ENCODE measurements at places on chromosomes 1 and 21.

DNA sequence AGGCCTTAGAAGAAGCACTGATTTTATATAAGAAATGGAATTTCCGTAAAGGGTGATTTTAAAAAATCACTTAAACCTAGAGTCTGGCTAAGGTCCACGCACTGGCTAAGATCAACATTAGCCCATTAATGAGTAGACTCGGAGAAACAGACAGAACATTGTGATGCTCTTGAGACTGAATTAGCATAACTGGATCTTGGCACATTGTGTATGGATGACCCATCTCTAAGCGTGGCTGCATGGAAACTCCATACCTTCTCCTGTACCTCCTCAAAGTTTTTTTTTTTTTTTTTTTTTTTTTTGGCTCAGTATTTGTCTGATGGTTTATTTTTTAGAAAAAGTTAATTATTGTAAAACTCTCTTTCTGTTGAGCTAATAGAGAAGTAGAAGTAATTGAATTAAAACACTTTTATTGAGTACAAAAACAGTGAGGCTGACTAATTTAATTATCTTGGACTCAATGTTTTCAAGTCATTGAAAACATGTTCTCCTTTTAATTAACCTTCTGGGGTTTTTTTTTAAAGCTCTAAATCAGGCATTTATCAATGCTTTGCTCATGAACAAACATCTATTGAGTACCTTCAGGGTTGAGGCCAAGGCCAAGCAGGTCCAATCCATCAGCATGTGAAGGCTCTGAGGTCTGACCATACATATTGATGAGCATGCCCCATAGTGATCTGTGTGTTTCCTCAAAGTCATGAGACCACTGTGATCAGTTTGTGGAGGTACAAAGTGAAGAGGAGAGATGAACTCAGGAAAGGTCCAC is 74.0 kb downstream of the TLR5 start:
- no peak for DNase-seq

DNA sequence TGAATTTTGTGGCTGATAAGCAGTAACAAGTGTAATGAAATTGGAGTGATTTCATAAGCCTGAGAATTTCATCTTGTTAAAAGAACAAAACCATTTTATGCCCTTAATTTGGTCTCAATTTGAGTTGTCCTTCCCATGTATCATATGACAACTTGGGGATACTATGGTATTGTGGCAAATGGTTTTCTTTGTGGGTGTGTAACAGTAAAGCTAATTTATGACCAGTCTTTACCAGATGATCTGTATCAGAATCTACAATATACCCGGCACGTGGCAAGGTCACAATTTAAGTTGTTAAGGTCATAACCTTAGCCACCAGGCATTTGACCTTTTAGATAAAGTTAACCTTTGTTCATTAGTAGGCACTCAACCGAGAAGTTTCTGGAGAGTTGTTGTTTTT is 9.1 kb downstream of the NFIA start:
- DNase-seq, result no peak

GRCh38 chr1:203082571-203083462 is 3.0 kb downstream of the MYOG start:
- DNase-seq, result no peak

GRCh38 chr1:243354511-243355153 is 98.8 kb downstream of the SDCCAG8 start:
- DNase-seq, result no peak

DNA sequence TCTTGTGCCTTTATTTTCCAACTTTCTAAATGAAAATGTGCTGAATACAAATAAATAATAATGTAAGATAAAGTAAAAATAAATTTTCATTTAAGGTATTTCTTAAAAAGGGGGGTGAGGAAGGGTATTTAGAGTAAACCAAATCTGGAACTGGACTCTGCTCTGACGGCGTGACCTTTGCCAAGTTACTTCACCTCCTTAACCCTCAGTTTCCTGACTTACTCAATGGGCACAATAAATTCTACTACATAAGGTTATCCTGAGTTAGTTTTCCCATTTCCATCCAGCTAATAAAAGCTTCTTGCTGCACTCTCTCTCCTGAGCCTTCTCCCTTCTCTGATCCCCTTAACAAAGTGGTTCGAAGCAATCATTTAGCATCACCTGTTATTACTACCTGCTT is 93.9 kb downstream of the NID1 start:
- DNase-seq, result no peak

DNA sequence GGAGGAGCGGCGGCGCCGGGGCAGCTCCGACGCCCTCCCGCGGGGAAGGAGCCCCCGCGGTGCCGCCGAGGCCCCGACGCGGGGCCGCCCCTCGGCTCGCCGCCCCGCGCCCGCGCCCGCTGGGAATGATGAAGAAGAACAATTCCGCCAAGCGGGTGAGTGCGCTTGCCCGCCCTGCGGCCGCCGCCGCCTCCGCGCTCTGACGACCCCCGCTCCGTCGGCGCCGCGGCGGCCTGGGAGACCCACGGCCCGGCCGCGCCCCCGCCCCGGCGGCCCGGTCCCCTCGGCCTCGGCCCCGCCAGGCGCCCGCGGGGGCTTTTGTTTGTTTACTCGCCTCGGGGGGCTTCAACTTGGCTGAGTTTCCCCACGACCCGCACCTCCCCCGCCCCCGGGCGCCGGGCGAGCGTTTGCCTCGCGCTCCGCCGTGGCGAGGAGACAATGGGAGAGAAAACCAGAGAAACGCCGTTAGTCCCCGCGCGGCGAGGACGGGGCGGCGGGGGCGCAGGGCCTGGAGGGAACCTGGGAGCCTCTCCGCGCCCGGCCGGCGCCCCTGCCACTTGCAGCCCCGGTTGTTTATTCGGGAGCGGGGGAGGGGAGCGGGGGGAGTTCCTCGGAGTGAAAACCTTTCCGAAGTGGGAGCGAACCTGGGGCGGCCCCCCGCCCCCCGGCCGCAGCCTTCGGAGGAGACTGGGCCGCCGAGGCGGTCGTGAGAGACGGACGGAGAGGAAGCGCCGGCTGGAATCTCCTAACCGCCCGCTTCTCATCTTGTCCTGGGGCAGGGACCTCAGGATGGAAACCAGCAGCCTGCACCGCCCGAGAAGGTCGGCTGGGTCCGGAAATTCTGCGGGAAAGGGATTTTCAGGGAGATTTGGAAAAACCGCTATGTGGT is 661 bp downstream of the PLEKHO1 start:
- no peak for DNase-seq

DNA sequence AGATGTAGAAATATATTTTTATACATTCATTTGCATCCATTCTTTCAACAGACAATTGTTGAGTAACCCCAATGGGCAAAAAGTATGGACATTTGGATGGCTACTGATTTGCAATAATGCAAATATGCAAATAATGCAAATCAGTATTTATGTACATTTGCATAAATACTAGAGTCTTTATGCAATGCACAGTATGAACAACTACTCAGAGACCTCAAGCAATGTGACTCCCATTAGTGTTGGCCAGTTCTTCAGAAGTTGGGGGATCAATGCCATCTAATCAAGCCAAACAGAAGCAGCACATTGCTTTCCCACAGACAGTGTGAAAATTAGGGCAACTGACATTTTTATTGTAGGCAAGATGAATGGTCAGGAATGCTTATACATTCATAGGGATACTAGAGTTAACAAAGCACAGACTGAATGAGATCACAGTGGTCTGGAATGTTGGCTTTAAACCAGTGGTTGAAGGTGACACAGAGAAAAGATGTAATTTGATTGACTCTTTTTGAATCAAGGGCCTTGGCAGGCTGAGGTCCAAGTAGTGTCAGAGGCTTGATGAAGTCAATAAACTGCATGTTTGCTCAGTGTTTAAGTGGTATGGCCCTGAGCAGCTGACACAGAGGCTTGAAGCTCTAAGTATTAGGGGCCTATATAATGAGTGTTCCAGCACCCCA is 256.6 kb downstream of the CTH start:
- no peak for DNase-seq

GRCh38 chr1:218430346-218430745 is 85.2 kb downstream of the TGFB2 start:
- DNase-seq, result no peak

DNA sequence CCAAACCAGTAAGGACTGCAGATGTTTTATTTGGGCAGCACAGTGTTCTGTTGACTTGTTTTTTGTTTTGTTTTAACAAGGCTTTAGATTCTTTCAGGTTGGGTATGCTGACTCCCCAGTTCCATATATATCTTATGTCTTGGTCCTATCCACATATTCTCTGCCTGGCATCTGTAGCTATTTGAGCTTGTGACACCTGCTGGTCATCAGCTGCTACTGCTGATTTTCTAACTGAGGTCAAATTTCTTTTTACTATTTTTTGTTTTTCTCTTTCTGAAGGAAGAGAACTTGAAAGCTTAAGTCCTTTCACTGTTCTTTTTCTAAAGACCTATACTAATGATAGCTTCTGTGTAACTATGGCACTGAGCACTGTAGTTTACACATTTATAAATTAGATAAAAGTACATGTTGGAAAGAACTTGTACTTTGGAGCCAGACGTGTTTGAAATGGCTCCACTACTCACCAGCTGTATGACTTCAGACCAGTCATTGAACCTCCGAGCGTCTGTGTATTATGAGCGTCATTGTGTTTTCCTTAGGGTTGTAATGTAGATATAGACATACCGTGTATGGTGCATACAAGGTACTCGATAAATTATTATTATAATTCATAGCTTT is 109.4 kb downstream of the NRDC start:
- no peak for DNase-seq

GRCh38 chr1:222817529-222817928 is 2.7 kb downstream of the DISP1 start:
- DNase-seq, result no peak

DNA sequence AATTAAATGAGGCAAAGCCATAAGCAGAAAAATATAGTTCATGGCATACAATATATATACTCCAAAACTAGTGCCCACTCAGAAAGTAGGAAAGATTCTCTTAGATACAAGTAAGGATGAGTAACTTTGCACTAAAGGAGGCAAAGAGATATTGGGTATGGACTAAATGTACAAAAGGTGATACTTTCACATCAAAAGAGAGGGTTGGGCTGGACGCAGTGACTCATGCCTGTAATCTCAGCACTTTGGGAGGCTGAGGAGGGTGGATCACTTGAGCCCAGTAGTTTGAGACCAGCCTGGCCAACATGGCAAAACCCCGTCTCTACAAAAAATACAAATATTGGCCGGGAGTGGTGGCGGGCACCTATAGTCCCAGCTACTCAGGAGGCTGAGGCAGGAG is 6.7 kb downstream of the KYAT3 start:
- no peak for DNase-seq

GRCh38 chr21:35606578-35606977 is 453.7 kb downstream of the SETD4 start:
- DNase-seq, result no peak

- no peak for DNase-seq
Measured at GRCh38 chr1:46654012-46654411, 14.2 kb downstream of the ATPAF1 start.

DNA sequence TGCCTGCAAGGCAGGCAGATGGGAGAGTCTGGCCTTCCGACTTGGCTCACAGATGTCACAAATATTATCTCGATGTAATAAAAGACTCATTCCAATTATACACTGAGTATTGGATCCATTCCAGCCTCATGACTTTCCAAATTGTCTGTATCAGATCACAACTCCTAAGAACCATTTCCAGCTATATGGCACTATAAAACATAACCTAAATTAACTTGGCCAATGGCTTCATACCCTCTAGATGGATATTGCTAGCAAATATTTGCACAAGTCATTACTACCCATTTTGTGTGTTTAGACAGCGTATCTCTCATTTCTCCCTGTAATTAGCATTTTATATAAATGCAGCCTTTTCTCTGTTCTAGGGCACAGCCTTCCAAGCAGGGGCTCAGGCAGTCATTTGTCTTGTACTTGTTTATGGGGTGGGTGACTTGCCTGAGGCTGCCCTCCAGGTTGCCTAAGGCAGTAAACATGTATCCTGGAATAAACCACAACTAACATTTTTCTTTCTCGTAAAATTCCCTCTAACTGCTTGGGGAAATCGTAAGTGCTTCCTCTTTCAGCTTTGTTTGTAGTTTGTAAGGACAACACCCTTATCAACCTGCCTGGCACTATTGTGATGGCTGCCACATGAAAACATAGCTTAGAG is 70.6 kb upstream of the KCNJ6 start:
- no peak for DNase-seq

GRCh38 chr1:153734396-153735089 is 6.7 kb downstream of the INTS3 start:
- DNase-seq, result no peak

DNA sequence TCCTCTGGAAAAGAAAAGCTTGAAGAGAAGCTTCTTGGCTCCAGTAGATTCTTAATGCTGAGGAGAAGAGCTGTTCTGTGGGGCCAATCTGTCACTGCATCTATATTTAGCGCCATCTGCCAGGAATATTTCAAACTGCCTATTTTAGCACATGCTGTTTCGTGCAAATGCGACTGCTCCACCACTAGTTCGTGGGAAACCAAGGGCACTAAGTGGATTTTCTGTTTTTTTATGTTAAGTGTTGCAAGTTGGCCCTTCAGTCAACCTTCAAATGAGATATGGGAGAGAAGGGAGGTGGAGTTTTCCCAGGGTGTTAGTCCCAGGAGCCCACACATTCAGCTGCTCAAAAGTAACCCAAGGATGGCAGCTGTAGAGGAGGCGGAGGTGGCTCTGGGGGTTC is 91.9 kb downstream of the TSEN15 start:
- DNase-seq, result no peak

- no peak for DNase-seq
Measured at GRCh38 chr1:52334906-52335528, 31.0 kb downstream of the CC2D1B start.

- DNase-seq, result no peak
Measured at GRCh38 chr1:41537788-41538351, 53.4 kb upstream of the EDN2 start.

- DNase-seq, result no peak
Measured at GRCh38 chr1:201153474-201154388, 543 bp downstream of the TMEM9 start.

GRCh38 chr1:41714638-41715389 is 203.9 kb downstream of the HIVEP3 start:
- DNase-seq, result no peak

DNA sequence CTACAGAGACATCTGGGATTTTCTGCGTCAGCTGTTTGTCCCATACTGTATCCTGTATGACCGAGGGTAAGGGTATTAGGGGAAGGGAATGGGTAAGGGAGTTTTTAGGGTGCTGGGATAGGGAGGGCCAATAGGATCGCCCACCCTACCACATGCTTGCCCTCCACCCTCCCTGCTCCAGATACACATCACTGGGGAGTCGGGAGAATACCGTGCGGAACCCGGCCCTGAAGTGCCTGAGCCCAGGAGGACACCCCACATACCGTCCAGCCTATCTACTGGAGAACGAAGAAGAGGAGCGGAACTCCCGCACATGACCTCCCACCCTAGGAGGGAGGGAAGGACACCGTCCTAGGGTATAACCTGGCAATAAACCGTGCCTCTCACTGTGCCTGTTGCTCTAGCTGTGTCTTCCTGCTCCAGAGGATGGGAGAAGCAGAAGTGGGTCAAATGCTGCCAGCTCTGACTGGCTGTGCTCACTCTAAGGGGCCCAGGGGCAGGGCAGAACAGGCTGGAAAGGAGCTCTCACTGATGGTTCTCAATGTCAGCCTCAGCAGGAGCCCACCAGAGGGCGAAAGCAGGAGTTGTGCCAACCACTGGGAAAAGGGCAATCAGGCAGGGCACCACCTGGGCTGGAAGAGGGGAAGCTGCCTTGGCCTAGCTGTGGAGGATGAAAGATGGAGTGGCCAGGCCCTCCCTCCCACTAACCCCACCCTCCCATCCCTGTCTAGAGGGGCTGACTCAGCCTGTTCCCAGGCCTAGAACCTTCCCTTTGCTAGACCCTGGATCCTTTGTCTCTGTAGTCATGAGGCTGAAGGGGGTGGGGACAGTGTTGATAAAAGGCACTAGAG is 440 bp upstream of the LENEP start:
- DNase-seq, result no peak
